Fibroblast of lung (primary cell): ENCODE measurements at places on chromosomes 13 and 19. TPM values are rescaled to one million over a fixed set of nuclear protein-coding genes. Genes with fewer than 3 reads are reported as not detected.

DNA sequence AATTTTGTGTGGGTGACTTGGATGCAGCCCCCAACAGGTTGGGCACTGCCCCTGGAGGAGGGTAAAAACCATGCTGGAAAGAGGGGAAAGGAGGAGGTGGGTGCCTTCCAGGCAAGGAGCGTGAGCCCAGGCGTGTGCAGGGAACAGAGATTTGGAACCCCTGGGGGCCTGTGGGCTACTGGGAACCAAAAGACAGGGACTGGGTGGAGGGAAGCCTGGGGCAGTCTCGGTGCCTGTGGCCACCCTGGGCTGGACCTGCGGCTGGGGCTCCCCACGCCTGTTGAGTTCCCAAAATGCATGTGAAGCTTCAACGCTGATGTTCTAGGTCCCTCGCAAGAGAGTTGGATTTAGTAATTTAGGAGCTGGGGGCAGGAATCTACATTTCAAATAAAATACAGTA, 24.8 kb downstream of the GGACT start:
- no peak for DNase-seq

GRCh38 chr19:39403331-39404312, 3.0 kb upstream of the ZFP36 start:
- peak; percentile 100 for DNase-seq

DNA sequence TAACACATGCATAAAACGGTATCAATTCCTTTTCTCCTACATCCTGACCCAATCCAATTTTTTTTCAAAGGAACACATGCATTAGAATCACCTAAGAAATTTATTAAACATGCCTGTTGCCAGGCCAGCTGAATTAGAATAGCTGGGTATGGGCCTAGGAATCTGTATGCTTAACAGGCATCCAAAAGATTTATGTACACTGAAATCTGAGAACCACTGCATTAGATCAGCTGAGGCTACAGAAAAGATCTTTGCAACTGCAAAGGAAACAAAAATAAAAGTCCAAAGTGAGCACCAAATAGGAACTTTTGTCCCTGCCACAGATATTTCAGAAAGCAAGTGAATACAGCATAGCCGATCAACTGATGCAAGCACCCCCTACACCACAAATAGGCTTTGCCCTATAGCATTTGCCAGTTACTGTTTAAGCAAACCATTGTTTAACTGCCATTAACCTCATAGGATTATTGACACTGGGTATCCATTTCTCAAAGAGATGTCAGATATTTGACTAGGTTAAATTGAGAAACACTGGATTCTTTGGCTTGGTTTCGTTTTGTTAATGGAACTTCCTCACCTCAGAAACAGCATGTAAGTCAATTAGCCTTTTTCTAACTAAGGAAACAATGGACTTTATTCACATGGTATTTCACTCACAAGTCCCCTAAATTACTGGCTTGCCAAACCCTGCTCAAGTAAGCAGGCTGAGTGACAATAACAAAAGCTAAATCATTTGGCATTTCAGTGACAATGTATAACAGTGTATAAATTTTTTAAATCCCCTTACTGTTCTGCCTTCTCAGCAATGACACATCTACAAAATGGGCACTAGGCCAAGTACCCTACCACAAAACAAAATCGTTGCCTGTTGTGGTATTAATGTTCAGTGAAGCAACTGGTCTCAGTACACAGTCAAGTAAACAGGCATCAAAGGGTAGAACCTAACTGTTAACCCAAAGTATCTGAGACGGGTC, 67.8 kb downstream of the SUCLA2 start:
- DNase-seq = peak; percentile 56

GRCh38 chr13:70841240-70842061, 733.2 kb upstream of the KLHL1 start:
- DNase-seq = no peak

DNA sequence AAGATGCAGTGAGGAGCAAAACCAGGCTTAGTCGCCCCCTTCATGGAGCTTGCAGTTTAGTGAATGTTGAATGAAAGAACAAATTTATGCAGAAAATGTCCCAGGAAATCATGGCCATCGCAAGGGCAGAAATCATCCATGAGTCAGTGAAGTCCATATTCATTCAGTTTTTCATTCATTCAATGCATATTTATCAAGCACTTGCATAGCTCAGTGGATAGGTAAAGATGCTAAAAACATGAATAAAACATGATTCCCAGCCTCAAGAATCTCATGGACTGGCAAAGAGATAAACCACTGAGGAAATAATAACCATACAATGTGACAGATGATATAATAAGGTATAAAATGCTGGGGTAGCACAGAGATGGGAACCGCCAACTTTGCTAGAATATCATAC, 58.8 kb downstream of the HSPH1 start:
- no peak for DNase-seq

GRCh38 chr13:60655256-60655655, 258.2 kb downstream of the TDRD3 start:
- DNase-seq = no peak

- no peak for DNase-seq
Measured at GRCh38 chr13:48317511-48318376, 14.2 kb downstream of the RB1 start.

DNA sequence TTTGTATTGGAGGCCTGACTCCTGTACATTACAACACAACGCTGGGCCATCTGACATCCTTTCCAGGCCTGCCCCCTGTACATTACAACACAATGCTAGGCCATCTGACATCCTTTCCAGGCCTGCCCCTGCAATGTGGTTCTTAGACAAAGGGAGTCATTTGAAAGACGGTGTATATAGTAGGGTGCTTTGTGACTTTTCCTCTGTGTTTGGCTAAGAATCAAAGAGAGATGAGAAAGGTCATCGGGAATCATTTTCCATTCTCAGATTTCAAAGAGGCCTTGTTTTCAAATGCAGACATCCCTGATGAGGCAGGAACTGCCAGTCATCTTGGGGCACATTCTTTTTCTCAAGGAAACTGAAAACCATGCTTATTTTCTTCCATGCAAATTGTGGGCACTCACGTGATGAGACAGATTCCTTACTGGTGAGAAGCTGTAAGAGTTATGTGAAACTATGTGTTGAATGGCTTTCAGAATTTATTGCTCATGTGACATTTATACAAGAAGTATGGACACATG, 551.6 kb downstream of the MYO16 start:
- peak; percentile 83 for DNase-seq

- peak; percentile 79 for DNase-seq
Measured at GRCh38 chr19:45643024-45643926, 4.1 kb upstream of the EML2 start.

DNA sequence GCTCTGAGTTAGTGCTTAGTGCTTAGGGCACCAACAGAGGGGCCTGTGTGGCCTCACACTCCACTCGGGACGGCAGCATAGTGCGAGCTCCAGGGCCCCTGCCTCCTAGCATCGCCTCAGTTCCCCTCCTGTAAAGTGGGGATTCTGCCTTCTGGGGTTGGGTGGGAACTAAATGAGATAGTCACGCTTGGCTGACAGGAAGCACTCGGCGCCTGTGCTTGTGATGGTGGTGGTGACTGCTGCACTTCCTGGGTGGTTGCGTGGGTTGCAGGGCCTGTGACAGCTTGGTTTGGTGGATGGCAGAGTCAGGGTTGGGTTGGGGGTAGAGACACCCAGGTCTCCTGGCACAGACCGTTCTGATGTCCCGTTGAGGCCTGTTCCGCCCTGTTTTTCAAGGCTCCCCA, 7.7 kb downstream of the PLEKHF1 start:
- no peak for DNase-seq

DNA sequence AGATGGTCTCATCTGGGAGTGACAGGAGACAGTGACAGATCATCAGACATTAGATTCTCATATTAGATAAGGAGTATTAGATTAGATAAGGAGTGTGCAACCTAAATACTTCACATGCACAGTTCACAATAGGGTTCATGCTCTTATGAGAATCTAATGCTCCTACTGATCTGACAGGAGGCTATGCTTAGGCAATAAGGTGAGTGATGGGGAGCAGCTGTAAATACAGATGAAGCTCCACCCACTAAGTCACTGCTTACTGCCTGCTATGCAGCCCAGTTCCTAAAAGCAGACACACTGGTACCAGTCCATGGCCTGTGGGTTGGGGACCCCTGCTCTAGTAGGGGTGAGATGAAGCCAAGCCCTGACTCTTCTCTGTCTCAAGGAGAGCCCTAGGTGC, 10.0 kb upstream of the IGFL3 start:
- peak; percentile 61 for DNase-seq

DNA sequence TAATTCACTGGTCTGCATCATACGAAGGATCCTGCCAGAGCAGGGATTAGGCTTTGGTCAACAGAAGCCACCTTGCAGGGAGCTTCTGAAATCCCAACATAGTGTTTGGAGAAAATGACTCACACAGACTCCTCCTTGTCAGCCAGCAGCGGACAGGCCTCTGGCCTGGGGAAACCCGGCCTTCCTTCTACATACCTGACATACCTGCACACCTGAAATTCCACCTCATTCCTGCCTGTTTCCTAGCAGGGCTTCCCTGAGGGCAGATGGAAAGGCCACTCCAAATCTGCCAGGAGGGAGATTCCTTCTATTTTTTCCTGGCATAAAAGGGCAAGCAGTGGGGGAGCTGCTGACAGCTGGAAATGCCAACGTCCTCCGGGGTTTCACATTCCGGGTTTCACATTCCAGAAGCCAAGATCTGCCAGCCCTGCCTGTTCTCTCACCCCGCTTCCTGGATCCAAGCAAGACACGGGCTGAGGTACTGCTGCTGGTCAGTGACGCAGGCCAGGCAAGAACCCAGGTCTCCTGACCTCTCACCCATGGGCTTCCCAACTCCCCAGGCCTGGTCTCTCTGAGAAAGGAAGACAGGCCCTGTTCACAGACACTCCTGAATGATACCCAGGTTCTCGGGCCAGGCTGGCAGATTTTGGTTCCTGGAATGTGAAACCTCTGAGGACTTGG, 18.2 kb upstream of the IGFL1 start:
- no peak for DNase-seq

- no peak for DNase-seq
Measured at GRCh38 chr19:42285541-42285941, 16.4 kb upstream of the PRR19 start.

Gene DMKN
- 14.2 and 29.3 TPM in 2 replicates for total RNA-seq

Gene CCDC70
- total RNA-seq = not detected in 2 replicates

Gene PLEKHJ1
- total RNA-seq = 46.0 and 61.3 TPM in 2 replicates

Gene PEX11G
- total RNA-seq = 3.8 and 3.9 TPM in 2 replicates

Gene RAB3A
- total RNA-seq = 0.77 and 2.0 TPM in 2 replicates

Gene ACP7
- total RNA-seq = not detected in 2 replicates
